ENCODE measurements at places on chromosomes 2 and 18.

DNA sequence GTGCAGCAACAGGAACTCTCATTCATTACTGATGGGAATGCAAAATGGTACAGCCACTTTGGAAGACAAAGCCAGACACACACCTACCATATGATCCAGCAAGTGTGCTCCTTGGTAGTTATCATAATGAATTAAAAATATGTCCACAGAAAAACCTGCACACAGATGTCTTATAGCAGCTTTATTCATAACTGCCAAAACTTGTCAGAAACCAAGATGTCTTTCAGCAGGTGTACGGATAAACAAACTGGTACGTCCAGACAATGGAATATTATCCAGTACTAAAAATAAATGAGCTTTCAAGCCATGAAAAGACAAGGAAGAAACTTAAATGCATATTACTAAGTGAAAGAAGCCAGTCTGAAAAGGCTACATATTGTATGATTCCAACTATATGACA is 50.4 kb downstream of the CHMP3 start:
- no peak for DNase-seq

- DNase-seq = no peak
Measured at GRCh38 chr2:25000503-25001324, 29.0 kb upstream of the DNAJC27 start.

GRCh38 chr2:202056611-202057010 is 16.4 kb upstream of the KIAA2012 start:
- DNase-seq = no peak

GRCh38 chr2:187554011-187554703 is at the start of gene TFPI:
TSS of gene TFPI (minus strand) at chr2:187554435. CDS start at chr2:187503768, 50,667 bp downstream.
- no peak for DNase-seq

DNA sequence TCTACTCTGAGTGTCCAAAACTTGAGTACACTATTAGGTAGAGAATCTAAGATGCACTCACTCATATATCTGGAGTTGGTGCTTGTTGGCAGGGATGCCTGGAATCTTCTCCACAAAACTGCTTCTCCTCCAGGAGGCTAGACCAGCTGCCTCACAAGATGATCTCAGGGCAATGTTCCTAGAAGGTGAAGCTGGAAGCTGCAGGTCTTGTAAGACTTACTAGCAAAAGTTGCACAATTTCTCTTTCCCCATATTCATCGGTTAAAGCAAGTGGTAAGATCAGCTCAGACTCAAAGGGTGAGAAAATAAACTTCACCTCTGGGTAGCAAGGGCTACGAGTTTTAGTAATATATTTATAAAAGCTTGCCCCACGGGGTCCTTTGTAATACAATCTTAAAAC is 454.4 kb upstream of the ACVR2A start:
- DNase-seq = no peak

DNA sequence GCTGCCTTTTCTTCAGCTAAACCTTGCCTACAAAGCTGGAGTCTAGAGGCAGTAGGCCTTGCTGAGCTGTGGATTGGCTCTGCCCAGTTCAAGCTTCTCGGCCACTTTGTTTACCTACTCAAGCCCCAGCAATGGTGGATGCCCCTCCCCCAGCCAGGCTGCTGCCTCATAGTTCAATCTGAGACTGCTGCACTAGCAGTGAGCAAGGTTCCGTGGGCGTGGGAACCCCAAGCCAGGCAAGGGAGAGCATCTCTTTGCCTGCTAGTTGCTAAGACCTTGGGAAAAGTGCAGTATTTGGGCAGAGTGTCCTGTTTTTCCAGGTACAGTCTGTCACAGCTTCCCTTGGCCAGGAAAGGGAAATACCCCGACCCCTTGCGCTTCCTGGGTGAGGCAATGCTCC is 68.9 kb downstream of the VAPA start:
- DNase-seq = no peak

DNA sequence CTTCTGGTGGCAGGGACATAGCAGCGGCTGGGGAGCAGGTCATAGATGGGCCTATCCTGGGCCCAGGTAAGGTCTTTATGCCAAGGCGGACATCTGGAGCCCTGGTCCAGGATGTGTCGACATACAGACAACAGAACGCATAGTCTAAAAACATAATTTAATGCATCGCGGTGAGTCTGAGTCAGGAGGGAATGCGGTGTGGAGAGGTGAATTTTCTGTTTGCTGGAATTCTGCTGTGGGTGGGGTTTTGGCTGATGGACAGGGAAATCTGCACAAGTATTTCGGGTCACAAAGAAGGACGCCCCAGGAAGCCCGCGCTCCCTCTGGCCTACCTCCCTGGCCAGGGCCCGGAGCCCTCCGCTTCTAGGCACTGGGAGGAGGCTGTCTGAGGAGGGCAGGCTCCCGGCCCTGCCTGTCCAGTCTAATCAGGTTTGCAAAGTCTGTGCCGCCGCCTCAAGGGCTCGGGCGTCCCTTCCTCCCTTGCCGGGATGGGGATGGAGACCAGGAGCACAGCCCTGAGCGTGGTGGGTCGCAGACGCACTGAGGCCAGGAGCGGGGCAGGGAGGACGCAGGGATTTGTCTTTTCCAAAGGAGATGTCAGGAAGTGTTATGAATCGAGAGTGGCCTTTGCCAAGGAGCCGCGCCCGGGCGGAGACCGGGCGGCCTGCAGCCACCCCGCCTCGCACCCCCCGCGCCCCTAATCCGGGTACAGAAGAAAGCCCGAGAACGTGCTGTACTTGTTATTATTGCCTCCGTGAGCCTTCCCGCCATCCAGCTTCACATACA is 2.3 kb downstream of the C1QL2 start:
- no peak for DNase-seq

- DNase-seq = no peak
Measured at GRCh38 chr2:212987492-212987891, 163.9 kb downstream of the IKZF2 start.

DNA sequence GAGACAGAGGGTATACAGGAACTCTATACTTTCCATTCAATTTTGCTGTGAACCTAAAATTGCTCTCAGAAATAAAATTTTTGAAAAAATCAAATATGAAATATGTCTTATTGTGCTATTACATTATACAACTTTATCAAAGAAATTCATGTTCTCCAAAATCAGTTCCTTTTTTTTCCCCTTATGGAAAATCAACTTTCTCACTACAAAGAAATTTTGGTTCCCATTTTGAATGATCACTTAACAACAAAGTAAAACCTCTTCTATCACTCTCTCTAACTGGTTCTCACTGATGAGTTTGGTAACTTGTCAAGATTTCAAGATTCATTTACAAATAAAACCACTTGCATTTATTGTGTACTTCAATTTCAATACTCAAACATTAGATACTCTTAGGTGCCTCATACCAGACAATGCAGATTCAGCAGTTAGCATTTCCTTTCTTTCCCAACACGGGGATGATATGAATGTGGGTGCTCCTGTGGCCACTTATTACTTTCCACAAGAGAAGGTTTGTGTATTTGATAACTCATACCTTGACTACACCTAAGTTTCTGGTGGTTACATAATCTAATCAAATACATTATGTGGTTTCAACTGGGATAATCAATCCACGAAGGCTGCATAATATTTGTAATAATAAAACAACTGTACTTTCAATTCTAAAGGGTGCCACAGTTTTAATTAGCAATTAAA is 6.4 kb downstream of the PSME4 start:
- DNase-seq = no peak

DNA sequence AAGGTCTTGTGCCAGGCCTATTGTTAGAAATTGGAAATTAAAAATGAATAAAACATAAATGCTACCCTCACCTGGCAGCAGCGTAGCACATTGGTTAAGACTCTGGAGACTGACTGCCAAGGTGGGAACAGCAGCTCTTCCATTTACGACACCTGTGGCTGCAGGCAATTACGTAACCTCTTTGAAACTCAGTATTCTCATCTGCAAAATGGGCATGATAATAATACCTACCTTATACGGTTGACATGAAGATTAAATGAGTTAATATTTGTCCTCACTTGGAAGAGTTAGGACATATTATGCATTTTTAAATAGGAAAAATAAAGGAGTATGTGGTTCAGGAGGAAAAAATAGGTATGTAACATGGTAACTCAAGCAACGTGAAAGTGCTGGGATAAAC is 279.3 kb upstream of the NCKAP5 start:
- no peak for DNase-seq

GRCh38 chr2:216215658-216216390 is 106.7 kb downstream of the XRCC5 start:
- no peak for DNase-seq

- DNase-seq = no peak
Measured at GRCh38 chr2:156982615-156983014, 274.9 kb upstream of the GALNT5 start.

DNA sequence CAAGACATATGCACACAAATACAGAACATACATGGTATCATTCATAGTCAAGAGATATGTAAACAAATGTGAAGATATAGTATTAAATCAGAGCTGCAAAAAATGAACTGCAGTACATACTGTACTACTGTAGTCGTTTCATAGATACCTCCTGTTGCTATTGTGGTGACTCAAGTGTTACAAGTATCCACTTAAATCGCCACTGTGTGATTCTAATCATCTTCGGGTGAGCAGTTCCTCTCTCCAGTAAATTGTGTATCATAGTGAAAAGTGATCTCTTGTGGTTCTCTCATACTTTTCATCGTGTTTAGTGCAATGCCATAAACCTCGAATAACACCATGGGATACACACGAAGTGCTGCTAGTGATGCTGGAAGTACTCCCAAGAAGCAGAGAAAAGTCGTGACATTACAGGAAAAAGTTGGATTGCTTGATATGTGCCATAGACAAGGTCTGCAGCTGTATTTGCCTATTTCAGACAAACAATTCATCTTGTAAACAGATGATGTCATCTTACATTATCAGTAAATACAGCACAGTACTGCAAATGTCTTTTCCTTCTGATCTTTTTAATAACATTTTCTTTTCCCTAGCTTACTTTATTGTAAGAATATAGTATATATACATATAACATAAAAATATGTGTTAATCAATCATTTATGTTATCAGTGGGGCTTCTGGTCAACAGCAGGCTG is 222.2 kb downstream of the BCL11A start:
- DNase-seq = no peak

DNA sequence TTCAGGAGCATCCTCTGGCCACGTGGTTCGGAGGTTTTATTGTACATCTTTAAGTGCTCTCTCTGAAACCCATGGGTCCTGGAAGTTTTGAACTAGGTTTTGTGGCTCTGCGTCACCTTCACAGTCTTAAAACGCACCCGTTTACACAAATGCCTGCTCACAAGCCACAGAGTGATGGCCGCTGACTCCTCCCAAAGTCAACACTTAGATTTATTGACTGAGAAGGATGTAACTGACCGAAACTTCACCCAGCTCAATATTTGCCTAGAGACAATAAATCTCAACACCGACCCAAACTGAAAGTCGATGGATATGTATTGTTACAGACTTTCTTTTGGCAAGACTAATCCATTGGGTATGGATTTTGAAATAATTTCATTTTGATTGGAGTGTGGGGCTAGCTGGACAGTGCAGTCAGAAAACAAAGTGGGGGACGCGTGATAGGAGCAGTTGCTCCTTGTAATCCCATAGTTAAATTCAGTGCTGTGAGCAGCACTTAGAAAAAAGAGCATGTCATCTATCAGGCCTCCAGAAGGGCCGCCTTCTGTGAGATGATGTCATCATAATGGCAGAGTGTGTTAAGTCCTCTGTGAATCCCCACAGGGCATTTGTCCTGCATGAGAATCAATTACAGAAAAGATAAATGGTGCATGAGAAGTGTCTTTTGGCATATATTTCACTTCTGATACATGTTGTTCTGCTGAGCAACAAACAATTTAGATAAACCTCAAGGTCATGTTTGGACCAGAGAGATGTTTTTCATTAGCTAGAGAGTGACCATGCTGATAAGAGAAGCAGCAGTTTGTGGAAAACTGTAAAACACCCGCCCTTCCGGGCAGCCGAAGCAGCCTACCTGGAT is 183.7 kb downstream of the INO80D start:
- no peak for DNase-seq

DNA sequence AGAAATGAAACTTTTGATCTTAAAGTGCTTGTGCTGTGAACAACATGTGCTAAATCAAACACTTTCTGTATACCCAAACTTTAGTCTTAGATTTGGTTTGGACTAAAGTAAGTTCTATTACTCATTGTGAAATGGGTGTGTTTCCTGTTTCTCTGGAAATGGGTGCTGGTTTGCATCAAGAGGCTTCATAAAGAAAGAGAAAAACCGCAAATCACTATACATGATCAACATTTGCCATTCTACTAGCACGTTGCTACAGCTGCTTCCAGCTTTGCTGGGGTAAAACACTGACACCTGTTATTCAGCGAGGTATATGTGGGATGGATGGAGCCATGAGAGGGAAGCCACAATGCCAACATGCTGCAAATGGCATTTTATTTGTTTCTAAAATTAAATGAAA is 547.0 kb upstream of the ACVR2A start:
- no peak for DNase-seq

GRCh38 chr2:239882331-239882732 is 142.8 kb downstream of the NDUFA10 start:
- peak; percentile 10 for DNase-seq

GRCh38 chr18:63697097-63697660 is 5.6 kb upstream of the SERPINB11 start:
- DNase-seq = no peak

GRCh38 chr2:240730501-240731177 is 39.0 kb downstream of the AQP12A start:
- DNase-seq = no peak

GRCh38 chr2:109322111-109322510 is 193.1 kb downstream of the SH3RF3 start:
- no peak for DNase-seq

GRCh38 chr18:63317556-63317946 is 2.0 kb downstream of the BCL2 start:
- no peak for DNase-seq
